Stimulated activated CD8-positive, alpha-beta memory T cell treated with anti-CD3 and anti-CD28 coated beads, Interleukin-7, amount 100 ng/mL, for 1 hour (primary cell): ENCODE measurements at places on chromosomes 11 and 22.

DNA sequence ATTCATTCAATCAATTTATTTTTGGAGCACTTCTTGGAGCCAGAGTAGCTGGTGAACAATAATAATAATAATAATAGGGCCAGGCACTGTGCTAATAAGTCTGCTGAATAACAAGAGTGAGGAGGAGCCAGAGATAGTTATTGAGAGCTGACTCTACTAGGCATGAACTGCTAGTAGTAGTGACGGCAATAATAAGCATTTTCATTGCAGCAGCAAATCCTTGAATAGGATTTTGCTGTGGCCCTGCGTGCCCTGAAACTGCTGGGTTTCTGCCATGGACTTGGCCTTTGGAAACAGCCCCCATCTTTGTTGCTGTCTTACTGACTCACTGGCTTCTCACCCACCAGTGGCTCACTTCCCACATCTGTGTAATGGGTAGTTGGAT lies 545.9 kb downstream of the MIAT start:
- DNase-seq, result no peak

- DNase-seq, result no peak
Measured at GRCh38 chr22:35638001-35638400, 10.2 kb upstream of the APOL6 start.

GRCh38 chr11:61684870-61685616 lies 4.9 kb downstream of the DAGLA start:
- DNase-seq, result no peak

DNA sequence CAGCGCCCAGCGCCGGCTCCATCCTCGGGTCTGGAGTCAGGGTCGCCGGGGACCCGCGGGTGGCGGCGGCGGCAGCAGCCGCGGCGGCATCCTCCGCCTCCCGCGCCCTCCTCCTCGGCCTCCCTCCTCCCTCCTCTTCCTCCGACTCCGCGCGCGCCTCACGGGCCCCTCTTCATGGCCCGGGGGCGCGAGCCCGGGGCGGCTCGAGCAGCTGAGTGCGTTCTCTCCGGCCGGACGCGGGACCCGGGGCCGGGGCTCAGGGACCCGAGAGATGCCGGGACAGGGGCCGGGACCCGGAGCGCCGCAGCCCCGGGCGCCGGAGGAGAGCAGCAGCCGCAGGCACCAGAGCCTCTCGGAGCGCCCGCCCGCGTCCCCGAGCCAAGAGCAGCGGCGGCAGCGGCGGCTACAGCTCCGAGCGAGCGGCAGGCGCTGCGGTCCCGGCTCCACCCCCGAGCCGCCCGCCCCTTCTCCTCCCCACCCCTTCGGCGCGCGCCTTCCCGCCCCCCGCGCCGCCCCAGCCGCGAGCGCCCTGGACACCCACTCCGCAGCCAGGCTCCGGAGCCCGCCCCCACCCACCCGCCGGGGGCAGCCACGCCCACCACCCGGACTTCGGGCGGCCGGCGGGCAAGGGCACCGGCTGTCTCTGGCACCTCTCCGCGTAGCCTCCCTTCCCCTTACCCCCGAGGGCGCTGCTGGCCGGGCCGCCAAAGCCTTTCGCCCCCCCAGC lies at the start of gene CHST1:
Gene CHST1, minus strand, starts transcription at position 417 of the 727 bp plus-strand sequence. CDS start 14,699 bp downstream, outside the sequence.
- DNase-seq, result no peak

DNA sequence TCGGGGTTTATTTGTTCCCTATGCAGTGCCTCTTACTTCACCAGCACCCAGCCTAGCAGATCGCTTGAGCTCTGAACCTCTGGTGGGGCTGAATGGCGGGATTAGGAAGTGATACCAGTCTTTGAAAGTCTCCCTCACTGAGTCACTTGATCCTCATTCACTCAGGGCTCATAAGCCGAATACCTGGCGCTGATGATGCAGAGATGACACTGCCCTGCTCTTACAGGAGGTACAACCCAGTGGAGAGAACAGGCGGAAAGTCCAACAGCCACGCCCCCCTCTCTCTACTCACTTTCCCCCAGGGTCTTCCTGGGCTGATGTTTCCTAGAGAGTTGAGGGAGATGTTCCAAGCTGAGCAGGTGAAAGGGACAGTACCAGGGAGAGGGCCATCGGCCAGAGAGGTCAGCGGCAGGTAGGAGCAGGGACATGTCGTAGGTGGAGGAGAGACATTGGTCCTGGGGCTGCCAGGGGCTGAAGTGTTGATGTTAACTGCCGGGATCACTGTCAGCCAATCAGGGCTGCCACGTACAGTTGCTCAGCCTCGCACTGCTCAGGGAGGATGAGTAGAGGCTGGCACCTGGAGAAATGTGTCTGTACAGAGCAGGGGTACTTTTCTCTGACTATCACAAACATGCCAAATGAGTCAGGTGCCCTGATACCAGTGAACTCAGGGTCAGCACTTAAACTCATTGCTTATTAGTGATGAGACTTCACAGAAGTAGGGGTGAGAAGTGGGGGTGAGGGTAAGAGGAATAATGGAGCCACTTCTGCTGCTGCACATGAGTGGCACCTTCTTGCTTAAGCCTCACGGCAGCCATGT lies 9.9 kb upstream of the APOBEC3A start:
- no peak for DNase-seq

GRCh38 chr11:10550503-10551289 lies 9.7 kb upstream of the RNF141 start:
- no peak for DNase-seq

DNA sequence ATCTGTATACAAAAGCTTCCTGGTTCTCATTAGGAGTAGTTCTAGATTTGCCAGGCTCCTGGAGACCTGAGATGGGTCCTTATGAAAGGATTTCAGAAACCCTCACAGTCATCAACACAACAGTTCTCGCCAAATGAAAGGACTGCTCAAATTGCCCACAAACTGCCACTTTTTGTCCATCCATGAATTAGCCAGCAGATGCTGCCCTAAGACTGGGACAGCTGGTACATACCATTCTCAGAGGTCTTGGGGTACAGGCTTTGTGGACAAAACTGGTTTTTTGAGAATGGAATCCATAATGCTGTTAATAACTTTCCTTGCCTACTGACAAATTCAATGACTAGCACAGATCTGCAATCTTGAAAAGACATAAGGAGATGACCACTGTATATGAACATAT lies 23.4 kb upstream of the BDNF start:
- DNase-seq, result no peak

DNA sequence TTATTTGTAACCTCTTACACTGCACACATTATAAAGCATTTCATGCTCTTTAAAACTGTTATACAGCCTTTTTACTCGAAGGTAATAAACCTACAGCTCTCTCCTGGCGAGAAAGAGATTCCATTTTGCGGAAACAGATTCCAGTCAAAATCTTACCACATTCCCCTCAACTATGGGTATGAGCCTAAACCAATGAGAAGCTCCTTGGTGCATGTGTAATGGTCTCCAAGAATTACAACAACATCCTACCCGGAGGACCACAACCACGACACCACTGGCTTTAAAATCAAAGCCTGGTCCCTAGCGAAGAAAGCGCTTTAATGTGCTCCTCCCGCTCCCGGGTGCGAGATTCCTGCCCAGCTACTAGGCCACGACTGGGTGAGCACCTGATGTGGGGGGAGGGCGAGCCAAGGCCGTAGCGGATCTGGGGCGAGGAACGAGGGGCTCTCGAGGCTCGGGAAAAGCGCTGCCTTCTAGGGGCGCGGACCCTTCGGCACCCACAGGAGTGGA lies 821 bp downstream of the CELF1 start:
- DNase-seq, result peak; percentile 5

GRCh38 chr22:49450498-49450897 lies 377.2 kb downstream of the BRD1 start:
- no peak for DNase-seq

- no peak for DNase-seq
Measured at GRCh38 chr11:60221692-60222091, 21.2 kb downstream of the MS4A4E start.

DNA sequence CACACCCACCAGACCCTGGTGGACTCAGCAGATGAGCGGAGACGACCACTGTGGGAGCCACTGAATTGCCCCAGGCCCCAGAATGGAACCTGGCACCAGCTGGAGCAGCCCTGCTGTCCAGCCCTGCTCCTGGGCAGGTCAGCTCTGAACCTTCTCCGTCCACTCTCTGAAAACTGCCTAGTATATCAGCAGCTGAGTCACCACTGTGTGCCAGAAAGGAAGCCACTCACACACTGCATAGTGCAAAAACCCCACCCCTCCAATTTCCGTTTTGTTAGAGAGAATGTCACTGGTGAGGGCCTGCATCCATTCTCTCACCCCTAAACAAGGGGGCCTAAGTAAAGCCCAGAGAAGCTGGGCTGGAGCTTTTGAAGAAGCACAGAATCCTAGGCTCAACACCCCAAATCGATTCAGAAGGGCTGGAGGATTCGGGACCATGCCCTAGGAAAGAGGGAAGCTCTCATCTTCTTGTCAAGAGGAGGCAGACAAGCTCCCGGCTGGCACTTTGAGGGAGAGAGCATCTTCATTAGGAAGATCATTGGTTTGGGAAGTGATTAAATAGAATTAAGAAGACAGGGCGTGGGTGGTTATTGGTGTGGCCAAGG lies 44.5 kb downstream of the GALNT18 start:
- no peak for DNase-seq
